Coronary artery (tissue), 2 donors: ENCODE measurements at places on chromosomes 7 and 10.

DNA sequence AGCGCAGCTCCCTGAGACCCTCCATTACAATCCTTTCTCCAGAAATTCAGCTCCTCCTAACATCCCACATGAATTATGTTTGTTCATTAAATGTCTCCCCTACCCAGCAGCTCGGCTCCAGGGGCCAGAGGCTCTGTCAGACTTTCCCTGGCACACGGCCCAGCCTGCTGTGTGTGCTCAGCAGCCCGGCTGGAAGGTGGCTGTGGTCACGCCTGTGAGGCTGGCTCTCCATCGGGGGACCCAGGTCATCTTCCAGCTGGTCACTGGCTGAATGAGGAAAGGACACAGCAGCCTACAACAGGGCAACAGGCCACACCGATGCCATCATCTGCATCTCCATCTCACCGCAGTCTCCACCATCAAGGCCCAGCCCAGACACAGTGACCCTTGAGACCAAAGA is 219.8 kb downstream of the MAD1L1 start:
- DNase-seq, result peak; percentile 60

DNA sequence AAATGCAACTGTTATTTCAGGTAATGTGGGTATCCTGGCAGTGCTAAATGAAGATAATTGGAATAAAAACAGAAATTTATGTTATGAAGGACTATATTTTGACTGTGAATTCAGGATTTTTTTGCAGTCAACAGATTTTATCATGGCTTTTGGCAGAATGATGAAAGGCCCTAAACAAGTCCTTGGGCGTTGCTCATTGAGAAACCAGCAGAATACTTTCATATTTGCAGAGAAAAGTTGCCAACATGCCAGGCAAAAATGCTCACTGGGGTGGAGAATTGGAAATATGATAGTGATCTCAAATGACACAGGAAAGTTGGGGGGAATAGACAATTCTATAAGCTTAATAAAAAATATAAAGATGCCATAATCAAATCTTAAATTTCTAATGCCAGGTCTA is 121.1 kb downstream of the GPR85 start:
- DNase-seq, result no peak

DNA sequence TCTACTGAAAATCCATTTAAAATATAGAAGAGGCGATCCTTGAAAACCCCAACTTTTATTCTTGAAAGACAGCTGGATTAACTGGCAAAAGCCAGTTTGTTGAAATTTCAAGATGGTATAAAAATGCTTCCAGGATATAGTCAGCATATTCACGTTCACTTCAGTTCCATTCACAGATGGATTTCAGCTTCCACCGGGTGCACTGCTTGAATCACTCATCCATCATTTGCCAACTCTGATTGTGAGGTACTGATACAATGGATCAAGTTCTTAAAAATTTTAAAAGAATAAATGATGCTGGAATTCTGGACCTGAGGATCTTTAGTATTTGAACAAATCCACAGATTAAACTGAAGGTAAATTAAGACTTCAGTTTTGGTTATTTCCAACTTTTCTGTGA is 2.4 kb downstream of the PURB start:
- no peak for DNase-seq

- DNase-seq, result no peak
Observed at GRCh38 chr10:50929670-50930069, 44.2 kb upstream of the A1CF start.

DNA sequence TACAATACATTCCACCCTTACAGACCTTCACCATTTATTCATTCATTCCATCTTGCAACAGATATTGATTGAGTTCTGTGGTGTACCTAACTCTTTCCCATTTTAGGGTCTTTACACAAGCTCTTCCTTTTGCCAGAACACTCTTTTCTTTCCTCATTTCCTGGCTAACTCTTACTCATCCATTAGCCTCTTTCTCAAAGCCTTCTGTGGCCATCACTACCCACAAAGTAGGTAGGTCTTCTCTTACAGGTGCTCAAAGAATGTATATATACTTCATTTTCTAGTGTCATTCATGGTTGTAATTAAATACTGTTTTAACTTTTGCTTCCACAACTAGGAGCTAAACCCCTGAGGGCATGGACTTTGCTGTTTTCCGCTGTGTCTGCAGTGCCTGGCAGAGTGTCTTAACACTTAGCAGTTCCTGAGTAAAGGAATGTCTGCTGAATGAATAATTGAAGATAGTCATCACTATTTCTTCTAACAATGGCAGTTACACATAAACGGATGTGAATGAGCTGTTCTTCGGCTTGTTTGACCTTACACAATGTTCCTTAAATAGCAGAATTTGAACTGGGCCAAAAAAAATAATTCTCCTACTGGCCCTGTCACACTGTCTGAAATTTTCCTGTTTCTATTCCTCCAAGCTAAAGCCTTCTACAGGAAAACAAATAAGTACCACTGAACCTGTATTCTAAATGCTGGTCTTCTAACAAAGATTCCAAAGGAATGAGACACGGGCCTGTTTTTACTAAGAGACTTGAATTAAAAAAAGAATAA is 15.1 kb downstream of the BCAP29 start:
- DNase-seq, result no peak

- DNase-seq, result no peak
Observed at GRCh38 chr10:114856544-114857287, 35.1 kb downstream of the FHIP2A start.

- DNase-seq, result no peak
Observed at GRCh38 chr7:132433301-132433700, 143.0 kb downstream of the PLXNA4 start.

GRCh38 chr7:100396421-100396982 is 23.2 kb downstream of the PILRA start:
- no peak for DNase-seq

DNA sequence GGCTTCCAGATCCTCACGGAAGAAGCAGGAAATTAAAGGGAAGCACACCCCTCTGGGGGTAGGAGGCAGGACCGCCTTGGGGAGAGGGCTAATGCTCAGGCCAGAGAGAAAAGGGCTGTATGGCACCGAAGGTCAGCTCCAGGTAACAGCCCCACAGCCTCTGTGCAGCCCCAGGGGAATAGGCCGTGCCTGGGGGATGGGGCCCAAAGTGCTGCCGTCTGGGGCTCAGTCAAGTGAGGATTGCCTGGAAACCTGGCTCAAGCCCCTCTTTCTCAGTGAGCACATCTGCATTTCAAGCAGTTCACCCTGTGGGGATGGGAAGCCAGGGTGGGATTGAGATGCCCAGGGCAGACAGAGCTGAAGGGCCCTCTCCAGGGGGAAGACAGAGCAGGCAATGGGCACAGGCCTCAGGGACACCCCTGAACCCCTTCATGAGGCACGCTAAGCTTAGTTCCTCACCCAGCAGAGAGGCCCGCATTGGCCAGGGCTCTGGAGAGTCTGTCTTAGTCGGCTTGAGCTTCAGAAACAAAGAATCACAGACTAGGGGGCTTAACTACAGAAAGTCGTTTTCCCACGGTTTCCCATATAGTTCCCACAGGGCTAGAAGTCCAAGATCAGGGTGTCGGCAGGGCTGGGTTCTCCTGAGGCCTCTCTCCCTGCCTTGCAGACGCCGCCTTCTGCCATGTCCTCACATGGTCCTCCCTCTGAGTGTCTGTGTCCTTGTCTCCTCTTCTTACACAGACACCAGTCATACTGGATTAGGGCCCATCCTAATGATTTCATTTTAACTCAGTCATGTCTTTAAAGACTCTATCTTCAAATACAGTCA is 118.2 kb downstream of the PTPN20 start:
- DNase-seq, result peak; percentile 61

- no peak for DNase-seq
Observed at GRCh38 chr7:79282882-79283602, 170.4 kb downstream of the MAGI2 start.

GRCh38 chr7:11754123-11754522 is 77.9 kb downstream of the THSD7A start:
- no peak for DNase-seq

DNA sequence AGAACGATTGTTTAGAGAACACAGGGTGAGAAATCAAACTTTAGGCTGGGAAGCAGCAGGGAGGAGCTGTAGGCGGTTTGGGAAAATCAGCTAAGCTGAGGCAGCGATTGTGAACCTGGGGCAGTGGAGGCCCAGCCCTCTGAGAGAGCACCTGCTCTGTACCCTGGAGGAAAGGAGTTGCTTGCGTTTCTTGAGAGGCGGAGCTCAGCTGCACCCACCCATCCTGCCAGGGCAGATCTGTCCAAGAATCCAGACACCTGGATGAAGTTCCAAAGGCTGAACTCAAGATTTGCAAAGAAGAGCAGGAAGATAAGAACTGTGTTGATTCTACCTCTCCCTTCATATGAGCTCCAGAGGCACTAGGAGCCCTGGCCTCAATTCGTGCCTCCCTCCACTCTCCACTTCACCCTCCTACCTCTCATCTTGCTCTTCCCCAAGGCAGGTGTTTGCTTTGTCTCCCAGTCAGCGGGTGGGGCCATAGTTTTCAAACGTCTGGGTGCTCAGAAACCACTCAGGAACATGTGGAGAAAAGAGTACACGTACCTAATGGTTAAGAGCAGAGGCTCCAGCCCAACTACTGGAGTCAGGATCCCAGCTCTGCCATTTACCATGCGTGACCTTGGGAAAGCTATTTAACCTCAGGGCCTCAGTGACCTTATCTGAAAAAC is 21.5 kb upstream of the TMEM213 start:
- no peak for DNase-seq

GRCh38 chr10:32905466-32905865 is 52.6 kb downstream of the ITGB1 start:
- DNase-seq, result no peak

DNA sequence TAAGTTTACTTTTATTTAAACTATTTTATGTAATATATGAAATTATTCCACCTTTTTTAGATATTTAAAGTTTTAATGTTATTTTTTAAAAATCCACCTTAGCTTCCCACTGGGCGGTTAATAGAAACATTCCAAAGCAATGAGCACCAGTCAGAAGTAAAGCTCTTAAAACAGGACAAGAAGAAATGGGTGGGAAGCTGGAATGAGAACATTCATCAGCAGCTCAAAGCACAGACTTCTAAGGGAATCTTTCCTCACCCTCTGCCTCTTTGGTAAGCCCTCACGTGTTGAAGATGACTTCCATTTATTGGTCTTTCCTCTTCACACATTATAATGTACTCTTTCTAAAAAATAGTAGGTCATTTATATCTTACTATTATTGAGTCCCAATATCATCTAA is 3.1 kb downstream of the AGMO start:
- no peak for DNase-seq

DNA sequence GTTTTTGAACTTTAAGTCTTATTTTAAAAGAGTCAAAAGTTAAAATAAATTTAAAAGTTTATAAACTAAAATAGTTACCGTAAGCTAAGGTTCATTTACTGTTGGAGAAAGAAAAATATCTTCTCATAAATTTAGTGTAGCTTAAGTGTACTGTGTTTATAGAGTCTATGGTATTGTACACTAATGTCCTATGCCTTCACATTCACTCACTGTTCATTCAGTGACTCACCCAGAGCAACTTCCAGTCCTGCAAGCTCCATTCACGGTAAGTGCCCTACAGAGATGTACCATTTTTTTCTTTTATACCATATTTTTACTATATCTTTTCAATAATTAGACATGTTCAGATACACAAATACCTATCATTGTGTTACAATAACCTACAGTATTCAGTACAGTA is 97.6 kb downstream of the PTN start:
- no peak for DNase-seq

DNA sequence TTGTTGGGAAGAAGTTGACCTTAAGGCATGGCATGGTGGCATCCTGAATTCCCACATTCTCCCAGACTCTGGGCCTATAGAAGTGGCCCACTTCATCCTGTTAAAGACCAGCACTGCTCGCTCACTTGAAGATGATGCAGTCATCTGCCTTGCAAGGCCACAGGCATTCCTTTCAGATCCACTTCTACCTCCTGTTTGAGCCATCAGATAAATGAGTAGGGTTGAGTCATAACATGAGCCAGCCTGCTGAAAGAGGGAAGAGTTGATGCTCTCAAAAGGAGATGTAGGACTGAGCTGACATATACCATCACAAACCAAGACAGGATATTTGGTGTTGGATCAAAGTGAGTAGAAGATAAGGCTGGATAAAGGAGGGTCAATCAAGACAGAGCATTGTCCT is 1.5 kb upstream of the EBLN1 start:
- no peak for DNase-seq

GRCh38 chr7:31476073-31476745 is 37.7 kb upstream of the ITPRID1 start:
- no peak for DNase-seq

- no peak for DNase-seq
Observed at GRCh38 chr10:59587083-59587755, 122.4 kb downstream of the SLC16A9 start.

- peak; percentile 40 for DNase-seq
Observed at GRCh38 chr10:46234026-46234425, 52.8 kb upstream of the ANTXRL start.

GRCh38 chr7:41979834-41980307 is 257.1 kb downstream of the GLI3 start:
- DNase-seq, result no peak

DNA sequence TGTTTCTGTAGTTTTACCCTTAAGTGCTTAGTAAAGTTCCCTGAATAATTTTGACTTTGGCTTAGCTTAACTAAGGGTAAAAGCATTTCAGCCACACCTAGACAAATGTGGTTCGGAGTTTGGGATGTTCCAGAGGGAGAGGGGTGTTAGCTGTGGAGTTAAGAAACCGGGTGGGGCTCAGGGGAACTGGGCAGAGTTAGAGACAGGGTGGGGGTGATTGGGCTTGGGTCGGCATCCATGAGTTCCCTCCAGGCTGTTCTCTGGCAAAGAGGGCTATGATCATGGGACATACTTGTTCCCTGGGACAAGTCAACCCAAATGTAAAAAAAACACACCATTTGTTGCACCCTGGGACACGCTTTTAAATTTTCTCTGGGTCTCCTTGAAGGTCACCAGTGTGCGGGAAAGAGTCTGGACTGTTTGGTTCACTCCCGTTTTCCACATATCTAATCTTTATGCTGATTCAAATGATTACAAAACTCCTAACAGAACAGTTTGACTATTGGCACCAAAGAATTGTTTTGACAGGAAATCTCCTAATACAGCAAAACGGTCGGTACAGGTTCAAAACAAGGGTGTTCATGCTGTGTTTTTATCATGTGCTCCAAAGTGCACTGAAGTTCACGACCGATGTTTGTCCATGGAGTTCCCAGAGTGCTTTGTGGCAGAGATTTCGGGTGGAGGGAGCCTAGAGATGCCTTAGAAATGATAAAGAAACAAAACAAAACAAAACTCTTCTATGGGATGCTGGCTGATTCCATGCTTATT is 56.5 kb downstream of the PLXDC2 start:
- no peak for DNase-seq
